Left ventricle myocardium superior (tissue), 1 donor: ENCODE measurements at places on chromosomes 3 and 15.

GRCh38 chr3:150015901-150016300 lies 45.2 kb upstream of the PFN2 start:
- DNase-seq, result no peak

- DNase-seq, result no peak
Observed at GRCh38 chr15:35737441-35737840, 191.5 kb upstream of the DPH6 start.

GRCh38 chr15:90952901-90953677 lies 1.6 kb upstream of the RCCD1 start:
- no peak for DNase-seq

- no peak for DNase-seq
Observed at GRCh38 chr3:55330355-55330754, 156.8 kb downstream of the WNT5A start.

DNA sequence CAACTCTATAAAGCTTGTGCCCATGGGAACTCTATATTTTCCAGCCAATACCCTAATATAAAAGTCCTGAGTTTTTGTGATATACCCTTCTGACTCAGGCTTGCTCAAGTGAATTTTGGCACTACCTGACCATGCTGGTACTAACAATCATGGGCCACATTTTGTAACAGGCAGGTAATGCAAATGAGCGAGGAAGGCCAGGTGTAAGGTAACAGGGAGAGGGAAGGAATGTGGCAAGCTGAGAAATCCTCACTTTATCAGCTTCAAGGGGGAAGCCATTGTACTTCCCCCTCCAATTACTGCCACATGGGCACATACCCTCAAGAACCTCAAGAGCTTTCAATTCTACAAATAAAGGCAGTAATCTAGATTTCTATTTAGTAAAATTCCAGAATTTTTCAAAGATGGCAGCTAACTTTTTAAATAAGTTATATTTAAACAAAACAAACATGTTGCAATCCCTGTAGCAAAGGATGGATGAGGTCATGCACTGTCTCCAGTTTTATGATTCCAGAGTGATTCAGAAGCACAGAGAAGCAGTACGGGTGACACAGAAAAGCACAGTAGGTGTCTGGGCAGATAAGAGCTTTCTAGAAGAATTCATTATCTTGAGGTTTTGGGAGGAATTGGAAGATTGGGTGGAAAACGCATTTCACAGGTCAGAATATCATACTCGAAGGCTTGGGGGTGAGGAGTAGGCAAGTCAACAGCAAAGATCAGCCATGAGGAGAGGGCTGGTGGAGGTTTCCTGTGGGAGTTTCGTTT lies 87.6 kb downstream of the FOXP1 start:
- no peak for DNase-seq

DNA sequence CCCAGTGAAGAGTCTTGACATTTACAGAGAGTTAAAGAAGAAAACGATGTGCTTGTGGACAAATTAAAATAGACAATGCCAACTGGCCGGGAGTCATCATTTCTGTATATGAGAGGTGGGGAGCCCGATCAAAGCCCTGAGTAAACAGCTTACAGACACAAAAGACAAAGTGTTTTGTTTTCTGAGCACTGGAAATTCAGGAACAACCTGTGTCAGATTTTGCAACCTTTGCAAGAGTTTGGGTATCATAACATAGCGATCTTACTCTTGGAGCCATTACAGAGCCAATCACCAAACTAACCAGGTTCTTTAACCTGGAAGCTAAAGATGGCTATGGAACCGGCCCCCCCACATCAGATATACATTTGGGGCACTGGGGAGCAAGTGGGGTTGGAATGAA lies 101.9 kb upstream of the LRIG1 start:
- no peak for DNase-seq

DNA sequence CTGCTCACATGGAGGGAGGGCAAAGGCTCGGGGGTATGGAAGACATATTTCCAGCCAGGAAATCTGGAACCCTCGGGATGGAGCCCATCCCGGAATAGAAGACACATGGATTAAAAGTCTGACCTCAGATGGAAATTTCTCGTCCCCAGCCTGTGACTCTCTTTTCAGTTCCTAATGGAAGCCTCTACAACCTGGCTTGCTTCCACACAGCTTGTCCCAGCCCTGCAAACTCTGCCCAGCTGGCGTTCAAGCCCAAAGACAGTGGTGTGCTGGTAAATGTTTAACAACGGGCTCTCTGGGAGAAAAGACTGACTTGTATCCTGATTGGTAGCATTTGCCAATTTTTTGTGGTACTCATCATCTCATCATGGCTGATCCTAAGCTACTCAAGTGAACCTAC lies 35.6 kb upstream of the TLE3 start:
- DNase-seq, result no peak

DNA sequence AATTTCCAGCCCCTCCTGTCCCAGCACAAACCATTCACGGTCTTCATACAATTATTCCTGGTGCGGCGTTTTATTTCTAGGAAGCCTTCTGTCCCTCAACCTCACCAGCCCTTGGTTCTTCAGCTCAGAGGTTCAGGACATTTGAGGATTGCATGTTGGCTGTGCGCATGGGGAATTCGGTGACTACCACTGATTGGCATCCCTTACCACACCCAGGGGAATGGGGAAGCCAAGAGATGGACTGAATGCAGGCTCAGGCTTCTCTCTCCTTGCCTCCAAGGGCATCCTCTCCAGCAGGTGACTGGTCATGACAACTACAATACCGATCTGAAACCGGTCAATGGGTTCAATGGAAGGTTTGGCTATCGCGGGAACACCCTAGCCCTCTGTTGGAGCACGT lies 153.8 kb downstream of the MTHFS start:
- no peak for DNase-seq

DNA sequence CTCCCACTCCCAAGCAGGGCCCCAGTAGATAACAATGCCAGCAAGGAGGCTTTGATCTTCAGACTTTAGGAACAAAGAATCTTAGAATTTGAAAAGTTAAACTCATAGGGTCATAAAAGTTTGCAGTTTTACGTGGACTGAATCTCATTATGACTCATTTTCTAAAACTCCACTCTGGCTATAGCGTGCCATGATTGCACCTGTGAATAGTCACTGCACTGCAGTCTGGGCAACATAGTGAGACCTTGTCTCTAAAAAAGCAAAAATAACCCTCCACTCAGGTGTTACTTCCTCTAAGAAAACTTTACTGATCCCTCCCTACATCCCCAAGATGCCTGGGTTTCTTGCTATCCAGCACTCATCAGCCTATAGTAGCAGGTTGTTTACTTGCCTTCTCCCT lies 104.5 kb downstream of the IL20RB start:
- DNase-seq, result no peak

- no peak for DNase-seq
Observed at GRCh38 chr15:59339252-59339672, 33.4 kb downstream of the MYO1E start.

GRCh38 chr3:164155400-164155799 lies 922.9 kb downstream of the SI start:
- no peak for DNase-seq

GRCh38 chr3:81790117-81790516 lies 28.7 kb upstream of the GBE1 start:
- no peak for DNase-seq

GRCh38 chr3:107240183-107241091 lies 136.8 kb upstream of the CCDC54 start:
- DNase-seq, result peak; percentile 91

DNA sequence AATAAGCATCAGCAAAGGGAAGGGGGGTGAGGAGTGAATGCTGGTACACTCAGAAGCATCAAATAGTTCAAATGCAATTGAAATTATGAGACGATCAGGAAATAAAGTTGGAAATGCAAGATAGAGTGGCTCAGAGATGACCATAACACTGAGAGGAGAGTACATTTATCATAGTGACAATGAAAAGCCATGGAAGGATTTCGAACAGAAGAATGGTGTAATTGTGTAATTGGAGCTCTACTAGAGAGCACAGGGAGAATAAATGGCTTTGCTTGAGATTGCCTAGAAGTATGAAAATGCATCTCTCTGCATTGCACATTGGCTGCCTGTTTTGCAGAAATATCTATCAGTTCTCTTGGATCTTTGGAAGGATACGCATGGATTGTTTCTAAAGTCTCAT lies 163.3 kb downstream of the TP63 start:
- DNase-seq, result no peak

DNA sequence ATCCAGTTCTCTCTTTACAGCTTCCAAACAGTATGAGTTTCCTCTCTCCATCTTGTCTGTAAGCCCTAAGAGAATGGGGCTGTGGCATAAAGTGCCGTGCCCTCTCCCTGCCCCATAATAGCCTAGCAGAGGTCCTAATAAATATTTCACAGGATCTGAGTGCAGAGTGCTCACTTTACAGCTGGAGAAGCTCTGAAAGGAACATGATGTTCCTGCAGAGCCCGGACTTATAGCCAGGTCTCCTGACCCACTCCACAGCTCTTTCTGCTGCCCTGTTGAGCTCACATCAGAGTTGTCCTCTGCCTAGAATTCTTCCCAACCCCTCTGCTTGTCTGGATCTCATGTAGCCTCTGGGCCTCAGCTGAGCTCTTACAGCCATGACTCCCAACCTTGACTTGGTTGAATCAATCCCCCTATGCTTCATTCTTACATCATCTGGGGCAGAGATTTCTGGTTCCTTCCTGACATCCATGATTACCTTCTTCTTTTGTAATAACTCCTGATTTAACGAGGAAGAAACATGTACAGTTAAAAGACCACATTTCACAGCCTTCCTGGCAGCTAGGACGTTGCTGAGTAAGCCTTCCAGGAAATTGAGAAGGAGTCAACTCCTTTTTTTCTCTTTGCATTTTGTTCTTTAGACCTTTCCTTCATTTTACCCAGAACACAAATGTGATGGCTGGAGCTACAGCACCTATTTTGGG lies 135.3 kb downstream of the RPLP1 start:
- DNase-seq, result no peak

- DNase-seq, result no peak
Observed at GRCh38 chr15:77644543-77645247, 12.0 kb upstream of the LINGO1 start.

DNA sequence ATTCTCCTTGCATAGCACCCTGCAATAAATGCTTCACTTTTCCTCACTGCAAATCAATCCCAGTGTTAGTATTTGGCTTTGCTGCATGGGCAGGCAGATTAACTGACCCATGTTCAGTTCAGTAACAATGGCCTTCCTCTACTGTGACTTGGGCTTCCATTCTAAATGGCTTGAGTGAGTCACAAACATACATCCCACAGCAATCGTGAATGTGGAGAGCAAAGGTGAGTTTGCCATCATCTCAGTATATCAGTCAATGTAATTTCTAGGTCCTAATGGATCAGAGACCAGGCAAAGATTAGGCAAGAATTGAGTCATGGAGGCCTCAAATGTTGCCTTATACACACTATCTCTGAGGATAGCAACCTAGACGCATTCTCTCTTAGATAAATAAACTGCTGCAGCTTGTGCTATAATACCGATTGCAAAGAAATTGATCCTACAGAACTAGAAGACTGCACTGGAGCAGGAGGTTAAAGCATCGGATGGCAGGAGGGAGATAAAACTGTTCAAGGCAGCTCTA lies 8.3 kb upstream of the ATP8B4 start:
- no peak for DNase-seq

DNA sequence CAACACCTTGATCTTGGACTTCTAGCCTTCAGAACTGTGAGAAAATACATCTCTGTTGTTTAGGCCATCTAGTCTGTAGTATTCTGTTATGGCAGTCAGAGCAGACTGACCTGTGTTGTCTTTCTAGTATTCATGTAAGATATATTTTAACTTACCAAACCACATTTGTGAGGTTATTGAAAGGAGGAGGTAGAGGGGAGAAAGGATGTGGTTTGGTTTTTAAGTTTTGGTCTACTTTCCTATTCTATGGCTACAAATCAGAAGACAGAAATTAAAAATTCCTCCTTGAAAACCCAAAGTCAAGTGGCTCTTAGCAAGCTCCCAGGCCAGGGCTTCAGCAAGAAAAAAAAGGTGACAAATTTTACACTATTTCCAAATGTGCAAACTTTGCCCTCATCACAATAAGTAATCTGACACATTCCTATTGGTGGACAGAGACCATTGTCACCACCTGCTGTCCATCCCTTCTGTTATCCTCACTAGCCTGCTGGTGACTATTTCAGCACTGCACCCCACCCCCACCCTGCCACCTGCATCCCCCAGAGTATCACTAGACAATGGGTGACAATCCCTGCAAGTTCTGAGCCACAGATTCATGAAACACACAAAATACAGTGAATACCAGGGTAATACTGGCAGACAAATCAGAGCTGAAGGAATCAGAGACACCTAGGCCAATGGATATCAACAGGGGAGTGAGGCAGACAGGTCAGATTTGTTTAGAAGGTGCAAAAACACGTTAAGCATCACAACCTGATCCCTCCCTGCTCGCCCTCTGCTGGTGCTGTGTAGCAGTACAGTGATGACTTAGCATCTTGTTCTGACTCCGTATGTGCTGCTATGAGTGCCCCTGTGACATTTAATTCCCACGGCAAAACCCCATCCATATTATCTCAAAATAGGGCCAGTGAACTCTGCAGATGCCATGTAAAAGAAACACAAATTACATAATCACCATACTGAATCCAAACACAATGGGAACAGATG lies 79.0 kb upstream of the DCLK3 start:
- no peak for DNase-seq

- DNase-seq, result no peak
Observed at GRCh38 chr3:164918905-164919304, 159.4 kb downstream of the SI start.

DNA sequence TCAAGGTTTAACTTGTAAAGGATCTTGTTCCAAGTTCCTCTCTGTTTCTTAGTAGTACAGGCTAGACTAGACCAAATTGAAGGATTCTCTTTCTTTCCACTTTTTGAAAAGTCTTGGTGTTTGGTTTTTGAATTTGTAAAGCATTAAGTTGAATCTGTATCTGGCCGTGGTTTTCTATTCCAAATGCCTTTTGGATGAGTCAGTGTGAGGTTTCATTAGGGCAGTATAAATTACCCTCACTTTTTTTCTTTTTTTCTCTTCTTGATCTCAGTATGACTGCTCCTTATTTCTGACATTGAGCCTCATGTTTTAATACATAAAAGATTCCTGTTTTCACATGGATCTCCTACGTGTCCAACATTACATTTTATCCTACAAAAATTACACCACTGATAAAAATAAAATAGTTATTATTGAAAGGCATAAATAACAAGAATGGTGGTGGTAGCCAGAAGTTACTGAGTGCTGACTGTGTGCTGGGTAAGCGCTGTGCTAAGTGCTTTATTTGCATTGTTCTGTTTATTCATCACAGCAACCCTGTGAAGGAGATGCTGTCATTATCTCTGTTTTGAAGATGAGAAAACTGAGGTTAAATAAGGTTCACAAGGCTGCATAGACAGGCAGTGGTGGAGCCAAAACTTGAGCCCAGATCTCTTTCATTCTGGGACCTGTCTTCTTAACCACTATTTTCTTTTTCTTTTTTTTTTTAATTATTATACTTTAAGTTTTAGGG lies 48.3 kb downstream of the MITF start:
- DNase-seq, result no peak

DNA sequence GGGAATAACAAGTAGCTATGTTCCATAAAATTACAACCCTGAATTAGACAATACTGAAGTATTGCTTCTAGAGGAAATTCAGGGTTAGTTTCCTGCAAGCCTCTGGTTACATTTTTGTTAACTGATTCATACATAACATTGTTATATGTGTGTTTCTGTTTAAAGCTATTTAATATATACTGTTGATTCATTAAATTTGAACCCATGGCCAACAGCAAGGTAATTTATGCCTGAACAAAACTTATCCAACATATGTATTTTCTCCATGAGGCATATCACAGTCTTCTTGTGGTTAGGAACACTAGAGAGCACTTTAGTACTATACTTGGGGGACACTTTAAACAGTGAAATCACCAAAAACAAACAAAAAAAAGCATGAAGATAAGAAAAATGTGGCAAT lies 47.7 kb upstream of the PTX3 start:
- DNase-seq, result no peak

- DNase-seq, result no peak
Observed at GRCh38 chr3:194488055-194488742, 1.4 kb upstream of the ATP13A3 start.
